ENCODE measurements at places on chromosomes 3 and 15. TPM values are rescaled to one million over a fixed set of nuclear protein-coding genes. Genes with fewer than 3 reads are reported as not detected.

DNA sequence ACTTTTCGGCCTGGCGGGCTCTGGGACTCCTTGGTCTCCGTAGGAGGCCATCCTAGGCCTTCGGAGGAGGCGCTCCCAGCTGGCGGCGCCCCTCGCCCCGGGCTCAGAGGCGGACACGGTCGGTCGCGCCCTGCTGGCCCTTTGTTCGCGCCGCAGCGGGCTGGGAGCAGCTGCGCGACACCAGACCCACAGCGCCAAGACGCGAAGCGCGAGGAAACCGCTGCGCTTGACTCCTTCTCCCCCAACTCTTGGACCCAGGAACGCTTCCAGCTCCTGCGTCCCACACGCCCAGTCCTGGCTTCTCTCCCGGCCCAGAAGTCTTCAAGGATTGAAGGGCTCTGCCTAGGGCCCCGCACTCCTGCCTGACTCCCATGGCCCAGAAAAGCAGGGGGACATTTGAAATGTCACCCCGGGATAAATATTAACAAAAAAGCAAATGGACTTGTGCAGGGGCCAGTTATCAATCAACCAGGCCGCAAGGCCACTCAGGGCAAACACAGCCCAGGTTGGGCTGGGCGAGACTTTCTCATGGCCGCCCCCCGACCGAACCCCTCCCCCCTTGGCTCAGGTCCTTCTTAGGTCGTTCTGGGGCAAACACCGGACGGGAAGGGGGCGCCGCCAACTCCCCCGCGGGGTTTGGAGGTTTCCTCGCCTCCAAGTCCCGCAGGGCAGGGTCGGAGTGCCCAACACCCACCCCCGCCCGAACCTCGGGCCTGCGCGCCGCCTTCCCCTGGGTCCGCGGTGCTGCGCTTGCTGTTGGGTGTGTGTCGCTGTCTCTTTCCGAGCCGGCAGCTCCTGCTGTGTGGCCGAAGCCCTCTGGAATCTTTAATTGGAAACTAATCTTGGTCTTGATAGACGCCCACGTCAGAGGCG is 5.1 kb downstream of the ONECUT1 start:
- no peak for DNase-seq

GRCh38 chr3:18111796-18112232 is 313.3 kb downstream of the SATB1 start:
- DNase-seq, result no peak

DNA sequence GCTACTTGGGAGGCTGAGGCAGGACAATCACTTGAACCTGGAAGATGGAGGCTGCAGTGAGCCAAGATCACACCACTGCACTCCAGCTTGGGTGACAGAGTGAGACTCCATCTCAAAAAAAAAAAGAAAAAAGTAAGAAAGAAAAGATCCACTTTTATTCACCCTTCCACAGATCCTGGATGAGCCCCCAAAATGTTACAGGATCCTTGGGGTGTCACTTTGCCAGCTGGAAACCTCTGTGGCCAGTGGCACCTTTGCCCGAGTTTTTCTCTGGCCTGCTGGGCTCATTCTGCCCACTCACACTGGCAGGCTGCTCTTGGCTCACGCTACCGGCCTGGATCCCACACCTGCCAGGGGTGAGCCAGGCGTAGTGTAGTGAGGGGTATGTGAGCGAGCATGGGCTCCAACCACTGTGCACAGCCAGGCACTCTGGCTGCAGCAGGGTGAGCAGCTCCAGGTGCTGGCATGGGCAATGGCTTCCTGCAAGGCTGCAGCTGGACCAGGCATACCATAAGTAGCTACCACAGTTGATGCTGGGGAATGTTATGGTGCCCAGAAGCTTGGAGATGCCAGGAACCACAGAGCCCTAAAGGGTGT is 57.8 kb upstream of the C15orf39 start:
- no peak for DNase-seq

DNA sequence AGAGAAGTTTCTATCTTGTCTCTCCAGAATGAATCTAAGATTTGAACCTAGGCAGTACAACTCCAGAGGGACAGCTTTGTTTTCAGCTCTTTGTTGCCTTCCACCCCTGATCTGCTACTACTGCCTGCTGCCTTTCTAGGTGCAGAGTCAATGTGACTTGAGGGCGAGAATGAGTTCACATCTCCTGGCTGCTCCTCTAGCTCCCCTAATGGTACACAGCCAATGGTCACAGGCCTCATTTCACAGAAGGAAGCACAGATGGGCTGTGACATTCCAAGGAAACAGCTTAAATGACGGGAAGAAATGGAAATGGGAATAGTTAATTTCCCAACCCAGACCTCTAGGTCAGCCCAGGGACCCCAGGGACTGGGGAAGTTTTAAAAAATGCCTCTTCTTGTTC is 32.4 kb downstream of the FAM43A start:
- DNase-seq, result no peak

GRCh38 chr3:187725653-187726370 is 19.5 kb downstream of the BCL6 start:
- DNase-seq, result no peak

GRCh38 chr15:60155661-60156060 is 151.6 kb downstream of the FOXB1 start:
- no peak for DNase-seq

DNA sequence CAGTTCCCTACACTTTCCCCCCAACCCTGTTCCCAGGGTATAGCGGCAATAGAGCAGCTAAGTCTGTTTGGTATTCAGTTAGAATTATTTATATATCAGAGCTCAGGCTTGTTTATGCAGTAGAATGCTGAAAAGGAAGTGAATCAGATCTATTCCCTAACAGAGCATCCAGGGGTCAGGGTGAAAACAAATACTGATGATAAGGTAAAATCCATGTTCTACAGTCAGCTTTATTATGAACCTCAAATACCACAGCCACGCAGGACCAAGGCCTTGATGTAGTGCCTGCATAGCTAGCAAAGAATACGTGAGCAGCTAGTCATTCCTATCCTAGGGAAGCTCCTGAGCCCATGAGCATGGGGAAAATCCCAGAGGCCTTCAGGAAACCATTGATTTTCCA is 229.7 kb upstream of the ICE2 start:
- no peak for DNase-seq

DNA sequence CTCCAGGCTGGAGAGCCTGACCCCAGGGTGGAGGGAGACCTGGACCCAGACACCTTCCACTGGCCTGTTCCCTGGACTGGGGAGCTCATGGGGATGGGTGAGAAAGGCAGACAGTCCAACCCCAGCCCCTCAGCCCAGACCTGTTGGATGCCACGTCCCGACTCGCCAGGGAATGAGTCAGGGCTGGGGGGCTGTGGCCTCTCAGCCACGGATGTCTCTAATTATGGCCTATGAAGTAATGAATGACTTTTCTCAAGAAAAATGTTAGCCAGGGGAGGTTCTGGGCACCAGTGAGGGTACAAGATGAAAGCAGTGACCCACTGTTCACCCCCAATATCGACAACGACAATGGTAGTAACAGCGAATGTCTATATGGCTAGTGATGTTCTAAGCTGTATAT is 107.0 kb upstream of the RPL32 start:
- no peak for DNase-seq

- DNase-seq, result no peak
Observed at GRCh38 chr15:85704720-85705429, 89.8 kb downstream of the KLHL25 start.

DNA sequence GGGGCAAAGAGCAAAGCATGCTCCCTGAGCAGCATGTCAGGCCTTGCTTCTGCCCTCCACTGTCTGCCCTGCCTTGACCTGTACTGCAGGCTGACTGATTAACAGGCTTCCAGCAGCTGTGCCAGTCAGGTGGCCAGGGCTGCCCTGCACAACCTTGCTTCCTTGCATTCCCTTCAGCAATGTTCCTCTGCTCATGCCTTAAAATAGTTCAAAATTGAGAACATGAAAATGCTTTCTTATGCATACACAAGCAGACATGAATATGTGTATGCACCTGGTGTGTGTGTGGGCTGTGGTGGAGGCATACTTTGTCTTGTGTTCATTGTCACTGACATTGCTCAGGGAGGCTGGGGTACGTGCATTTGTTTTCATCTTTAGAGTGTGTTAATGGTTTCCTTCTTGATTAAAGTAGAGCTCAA is 1.2 kb upstream of the SLC22A13 start:
- DNase-seq, result peak; percentile 29

GRCh38 chr15:59609730-59610712 is 1.6 kb upstream of the GCNT3 start:
- no peak for DNase-seq

- no peak for DNase-seq
Observed at GRCh38 chr3:79052054-79052681, 715.6 kb downstream of the ROBO1 start.

GRCh38 chr15:38212729-38213351 is 39.8 kb upstream of the SPRED1 start:
- DNase-seq, result no peak

- no peak for DNase-seq
Observed at GRCh38 chr15:74535388-74536084, 5.5 kb upstream of the ARID3B start.

- DNase-seq, result no peak
Observed at GRCh38 chr3:74287557-74287956, 326.9 kb downstream of the CNTN3 start.

GRCh38 chr3:87595798-87596197 is 319.4 kb upstream of the POU1F1 start:
- no peak for DNase-seq

DNA sequence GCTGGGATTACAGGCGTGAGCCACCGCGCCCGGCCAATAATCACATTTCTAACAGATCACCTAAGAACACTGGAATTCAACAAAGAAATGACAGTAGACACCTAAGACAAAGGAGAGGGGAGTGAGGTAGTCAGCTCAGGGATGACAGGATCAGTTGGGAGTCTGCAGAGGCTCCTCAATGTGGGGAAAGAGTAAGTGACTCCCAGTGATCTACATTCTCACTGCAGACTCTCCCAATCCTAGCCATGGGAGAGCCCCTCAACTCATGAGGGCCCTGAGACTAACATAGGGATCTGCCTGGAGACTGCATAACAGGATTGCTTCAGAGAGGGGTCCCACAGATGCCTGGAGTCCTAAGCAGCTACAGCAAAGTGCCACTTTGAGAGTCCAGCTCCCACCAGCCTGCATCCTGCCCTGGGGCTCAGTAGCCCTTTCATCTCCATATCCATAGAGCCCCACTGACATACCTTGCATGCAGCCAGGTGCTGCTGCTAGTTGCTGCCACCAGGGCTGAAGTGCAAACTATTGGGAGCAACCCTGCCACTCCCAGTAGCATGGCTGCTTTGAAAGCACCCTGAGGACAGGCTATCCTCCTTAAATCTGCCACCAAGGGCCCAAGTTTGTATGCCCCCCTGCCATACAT is 21.8 kb upstream of the PFN2 start:
- DNase-seq, result no peak

GRCh38 chr3:15523660-15524417 is 2.3 kb upstream of the COLQ start:
- no peak for DNase-seq

DNA sequence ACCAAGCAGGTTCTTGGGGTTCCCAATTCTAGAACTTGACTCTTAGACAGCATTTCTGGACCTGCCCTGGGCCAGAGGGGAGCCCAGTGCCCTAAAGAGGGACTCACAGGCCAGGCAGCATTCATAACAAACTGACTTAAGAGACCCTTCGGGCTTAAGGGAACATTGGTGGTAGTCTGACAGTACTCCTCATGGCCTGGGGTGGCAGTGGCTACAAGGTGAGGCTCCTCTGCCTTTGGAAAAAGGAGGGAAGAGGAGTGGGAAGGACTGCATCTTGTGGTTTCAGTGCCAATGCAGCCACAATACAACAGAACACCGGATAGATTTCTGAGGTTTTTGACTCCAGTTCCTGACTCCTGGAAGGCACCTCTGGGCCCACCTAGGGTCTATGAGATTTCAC is 172.2 kb upstream of the STRIT1 start:
- no peak for DNase-seq

DNA sequence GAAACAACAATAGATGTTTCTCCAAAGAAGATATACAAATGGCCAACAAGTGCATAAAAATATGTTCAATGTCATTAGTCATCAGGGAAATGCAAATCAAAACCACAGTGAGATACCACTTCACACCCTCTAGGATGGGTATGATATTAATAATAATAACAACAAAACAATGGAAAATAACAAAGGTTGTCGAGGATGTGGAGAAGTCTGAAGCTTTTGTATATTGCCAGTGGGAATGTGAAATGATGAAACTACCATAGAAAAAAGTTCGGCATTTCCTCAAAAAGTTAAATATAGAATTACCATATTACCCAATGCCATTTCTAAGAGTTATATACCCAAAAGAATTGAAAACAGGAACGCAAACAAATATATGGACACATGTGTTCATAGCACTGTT is 10.8 kb downstream of the BHLHE40 start:
- no peak for DNase-seq

GRCh38 chr15:68787609-68788263 is 33.0 kb downstream of the ANP32A start:
- no peak for DNase-seq

- no peak for DNase-seq
Observed at GRCh38 chr15:73867956-73868355, 5.4 kb upstream of the TBC1D21 start.

GRCh38 chr3:78221796-78222195 is 1181.9 kb downstream of the ROBO2 start:
- DNase-seq, result no peak

- DNase-seq, result no peak
Observed at GRCh38 chr3:188690064-188690463, 481.7 kb upstream of the TPRG1 start.

Gene FBXW12
- total RNA-seq, result not detected

Gene IL5RA
- total RNA-seq, result not detected

Gene CTXND1
- total RNA-seq, result not detected

Gene ASB14
- not detected for total RNA-seq

Gene GDPGP1
- total RNA-seq, result 9.9 TPM

Gene MOBP
- total RNA-seq, result not detected

Gene MESP1
- 2.7 TPM for total RNA-seq

Gene GORASP1
- total RNA-seq, result 17.6 TPM

Gene ANKUB1
- total RNA-seq, result not detected

Gene UROC1
- not detected for total RNA-seq

Gene ANKRD34C
- total RNA-seq, result not detected

Gene PLA2G4E
- total RNA-seq, result not detected

Gene IGSF11
- not detected for total RNA-seq
